Amygdala (tissue), 56 donors: ENCODE measurements at places on chromosomes 16 and 17.

DNA sequence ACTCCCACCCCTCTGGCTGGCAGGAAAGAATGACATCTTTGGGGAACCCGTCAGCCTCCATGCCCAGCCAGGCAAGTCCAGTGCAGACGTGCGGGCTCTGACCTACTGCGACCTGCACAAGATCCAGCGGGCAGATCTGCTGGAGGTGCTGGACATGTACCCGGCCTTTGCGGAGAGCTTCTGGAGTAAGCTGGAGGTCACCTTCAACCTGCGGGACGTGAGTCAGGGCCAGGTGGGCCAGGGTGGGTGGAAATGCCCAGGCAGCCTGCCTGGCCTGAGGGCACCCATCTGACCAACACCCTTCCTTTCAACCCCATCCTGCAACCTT, 8.1 kb upstream of the DCAF7 start:
- no peak for DNase-seq

DNA sequence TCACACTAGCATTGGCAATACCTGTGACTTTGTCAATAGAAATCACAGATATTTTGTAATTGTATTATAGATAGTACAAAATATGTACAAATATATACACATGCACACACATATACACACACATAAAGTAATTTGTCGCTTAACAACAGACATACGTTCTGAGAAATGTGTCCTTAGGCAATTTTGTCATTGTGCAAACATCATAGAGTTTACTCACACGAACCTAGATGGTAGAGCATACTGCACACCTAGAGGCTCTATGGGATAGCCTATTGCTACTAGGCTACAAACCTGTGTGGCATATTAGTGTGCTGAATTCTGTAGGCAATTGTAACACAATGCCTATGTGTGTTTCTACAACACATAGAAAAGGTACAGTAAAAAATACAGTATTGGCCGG, 11.0 kb downstream of the UNC119 start:
- no peak for DNase-seq

DNA sequence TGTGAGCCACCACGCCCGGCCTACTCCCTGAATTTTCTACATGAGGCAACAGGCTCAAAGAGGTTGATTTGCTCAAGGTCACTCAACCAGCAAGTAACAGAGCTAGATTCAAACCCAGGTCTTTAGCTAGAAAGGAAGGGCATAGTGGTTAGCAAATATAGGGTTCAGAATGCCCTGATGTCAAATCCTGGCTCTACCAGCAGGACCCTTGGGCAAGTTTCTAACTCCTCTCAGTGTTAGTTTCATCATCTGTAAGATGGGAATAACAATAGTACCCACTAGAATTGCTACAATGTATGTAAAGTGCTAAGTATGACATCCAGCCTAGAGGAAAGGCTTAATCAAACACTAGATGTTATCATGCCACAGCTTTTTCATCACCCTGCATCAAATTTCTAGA, 19.1 kb upstream of the CYB5B start:
- DNase-seq = no peak

DNA sequence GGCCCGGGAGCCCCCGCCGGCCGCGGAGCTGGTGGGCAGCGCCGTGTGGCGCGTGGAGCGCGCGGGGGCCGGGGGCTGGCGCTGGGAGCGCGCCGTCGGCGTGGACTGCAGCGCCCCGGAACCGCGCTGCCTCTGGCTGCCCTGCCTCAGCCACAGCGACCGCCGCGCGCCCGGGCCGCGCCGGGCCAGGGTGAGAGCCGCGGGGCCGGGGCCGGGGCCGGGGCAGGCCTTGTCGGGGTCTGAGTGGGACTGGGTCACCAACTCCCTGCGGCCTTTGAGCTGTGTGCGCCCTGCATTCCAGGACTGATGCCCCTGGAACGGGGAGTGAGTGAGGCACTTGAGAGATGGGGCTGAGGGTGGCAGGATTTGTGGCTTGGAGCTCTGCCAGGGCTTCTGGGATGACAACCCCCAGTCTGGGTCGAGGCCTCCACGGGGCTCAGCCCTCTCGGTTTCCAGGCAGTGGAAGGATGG, 25.7 kb downstream of the ARHGAP23 start:
- DNase-seq = no peak

GRCh38 chr17:38572669-38573365, 32.9 kb downstream of the SRCIN1 start:
- DNase-seq = peak; percentile 79

DNA sequence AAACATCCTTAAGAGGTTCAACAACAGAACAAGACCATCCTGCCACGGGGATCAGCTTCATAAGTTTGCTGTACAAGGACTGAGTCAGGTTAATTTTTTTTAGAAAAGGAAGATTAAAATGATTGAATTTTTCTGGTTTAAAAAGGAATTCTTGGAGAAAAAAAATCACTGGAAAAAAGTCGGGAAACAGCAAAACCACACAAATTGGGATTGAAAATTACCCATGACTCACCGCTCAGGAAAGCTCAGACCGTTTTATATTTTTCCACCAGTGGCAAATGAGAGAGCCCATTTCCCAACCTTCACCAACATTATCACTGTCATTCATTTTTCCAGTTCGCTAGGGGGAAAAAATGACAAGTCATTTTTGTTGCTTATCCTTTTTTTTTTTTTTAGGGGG, 46.6 kb downstream of the MRM3 start:
- no peak for DNase-seq

GRCh38 chr16:12724226-12724625, 79.5 kb downstream of the CPPED1 start:
- no peak for DNase-seq

GRCh38 chr17:60371818-60372510, 20.0 kb downstream of the USP32 start:
- no peak for DNase-seq

DNA sequence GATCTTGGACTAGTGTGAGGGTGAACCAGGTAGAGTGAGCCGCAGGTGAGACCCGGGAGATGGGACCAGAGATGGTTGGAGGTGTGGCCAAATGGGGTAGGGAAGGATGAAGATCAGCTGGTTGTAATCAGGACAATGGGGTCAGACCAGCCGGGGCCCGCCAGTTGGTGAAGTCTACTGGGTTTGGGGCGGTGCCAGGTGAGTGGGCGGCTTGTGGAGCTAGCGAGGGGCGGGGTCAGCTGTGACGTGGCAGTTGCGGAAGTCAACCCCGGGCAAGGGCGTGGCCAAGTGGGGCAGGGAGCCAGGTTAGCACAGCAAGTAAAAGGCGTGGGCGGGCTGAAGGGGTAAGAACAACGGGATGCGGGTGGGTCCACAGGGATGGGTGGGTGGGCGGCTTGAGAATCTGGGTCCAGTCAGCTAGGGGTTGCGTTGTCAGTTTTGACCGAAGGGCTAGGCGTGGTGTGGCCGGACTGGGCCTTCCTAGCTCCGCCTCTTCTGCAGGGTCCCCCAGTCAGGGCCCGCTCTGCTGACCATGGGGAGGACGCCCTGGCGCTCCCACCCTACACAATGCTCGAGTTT, 25.5 kb upstream of the ALKBH5 start:
- peak; percentile 51 for DNase-seq

DNA sequence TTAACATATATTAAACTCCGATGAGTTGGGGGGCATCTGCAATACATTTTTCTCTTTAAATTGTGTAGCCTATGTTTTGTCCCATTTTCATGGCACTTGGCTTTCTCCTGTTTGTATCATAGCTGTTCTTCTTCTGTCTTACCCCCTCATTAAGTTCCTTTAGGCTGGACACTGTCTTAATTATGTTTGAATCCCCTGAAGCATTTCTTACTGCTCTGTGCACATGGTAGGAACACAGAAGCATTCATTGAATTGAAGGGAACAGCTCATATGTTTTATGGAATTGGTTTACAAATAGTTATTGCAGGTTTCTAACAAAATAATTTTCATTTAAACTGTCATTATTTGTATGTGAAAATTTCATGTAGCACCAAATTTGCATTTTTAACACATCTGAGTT, 176.8 kb downstream of the TANC2 start:
- DNase-seq = no peak

DNA sequence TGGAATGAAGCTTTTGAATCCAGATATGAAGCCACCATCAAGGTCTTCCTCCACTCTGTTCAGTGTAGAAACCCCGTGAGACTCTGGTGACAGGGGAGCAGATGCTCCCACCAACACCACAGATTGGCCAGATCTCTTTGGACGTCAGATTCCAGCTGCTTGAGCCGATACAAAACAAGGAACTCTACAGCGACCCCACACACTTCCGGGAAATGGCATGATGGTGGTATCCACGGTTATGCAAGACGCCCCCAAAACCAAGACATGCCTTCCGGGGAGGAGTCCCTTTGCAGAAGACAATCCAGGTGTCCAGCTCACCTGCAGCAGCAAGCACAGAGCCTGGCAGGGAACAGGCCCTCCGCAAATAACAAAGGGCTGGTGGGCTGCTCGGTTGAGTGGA, 19.8 kb upstream of the PITPNA start:
- no peak for DNase-seq

DNA sequence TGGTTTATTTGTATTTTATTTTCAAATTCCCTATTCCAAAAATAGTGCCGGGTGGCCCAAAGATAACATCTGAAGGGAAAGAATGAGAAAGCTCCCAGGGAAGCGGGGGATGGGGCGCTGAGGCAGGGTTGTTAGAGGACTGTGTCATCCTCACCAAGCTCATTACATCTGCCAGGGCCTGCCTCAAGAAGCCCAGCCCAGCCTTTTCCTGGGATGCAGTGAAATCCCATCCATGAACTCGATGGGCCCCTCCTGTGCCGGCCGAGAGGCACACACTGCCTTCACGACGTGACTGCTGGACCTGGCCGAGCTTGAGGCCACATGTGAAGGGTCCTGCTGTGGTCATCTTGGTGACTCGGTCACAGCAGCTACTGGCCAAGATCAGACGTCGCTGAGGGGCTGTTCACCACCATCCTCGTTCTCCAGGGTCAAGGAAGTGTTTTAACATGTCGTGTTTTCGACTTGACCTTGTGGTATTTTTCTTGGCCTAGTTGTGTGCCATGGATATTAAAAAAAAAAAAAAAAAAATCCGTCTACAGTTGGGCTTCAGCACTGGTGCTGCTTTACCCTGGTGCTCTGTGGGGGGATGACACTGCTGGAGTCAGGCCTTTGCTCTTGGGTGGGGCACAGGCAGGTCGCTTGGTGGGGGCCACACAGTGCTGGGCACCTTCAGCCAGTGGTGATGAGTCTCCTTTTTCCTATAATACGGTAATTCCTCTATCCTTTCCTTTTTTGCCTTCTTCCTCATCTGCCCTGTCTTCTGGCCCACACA, 4.9 kb downstream of the TIMM22 start:
- no peak for DNase-seq

DNA sequence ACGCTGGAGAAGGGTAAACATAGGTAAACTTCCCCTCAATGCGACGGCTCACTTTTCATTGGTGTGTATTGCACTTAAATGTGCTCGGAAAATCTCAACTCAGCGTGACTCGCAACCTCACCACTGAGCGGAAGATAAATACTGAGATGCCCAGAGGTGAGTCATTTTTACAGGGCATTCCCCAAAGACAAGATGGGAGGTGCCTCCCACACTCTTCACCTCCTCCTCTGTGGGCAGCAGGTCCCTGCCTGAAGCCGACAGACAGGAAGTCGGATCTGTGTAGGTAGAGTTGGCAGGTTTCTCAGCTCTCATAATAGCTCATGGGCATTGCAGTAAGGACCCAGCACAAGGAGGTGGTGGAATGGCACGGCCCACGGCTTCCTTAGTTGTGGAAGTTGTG, 274.6 kb upstream of the HSBP1 start:
- no peak for DNase-seq

- no peak for DNase-seq
Observed at GRCh38 chr17:77531641-77532040, 390.9 kb downstream of the SEC14L1 start.

DNA sequence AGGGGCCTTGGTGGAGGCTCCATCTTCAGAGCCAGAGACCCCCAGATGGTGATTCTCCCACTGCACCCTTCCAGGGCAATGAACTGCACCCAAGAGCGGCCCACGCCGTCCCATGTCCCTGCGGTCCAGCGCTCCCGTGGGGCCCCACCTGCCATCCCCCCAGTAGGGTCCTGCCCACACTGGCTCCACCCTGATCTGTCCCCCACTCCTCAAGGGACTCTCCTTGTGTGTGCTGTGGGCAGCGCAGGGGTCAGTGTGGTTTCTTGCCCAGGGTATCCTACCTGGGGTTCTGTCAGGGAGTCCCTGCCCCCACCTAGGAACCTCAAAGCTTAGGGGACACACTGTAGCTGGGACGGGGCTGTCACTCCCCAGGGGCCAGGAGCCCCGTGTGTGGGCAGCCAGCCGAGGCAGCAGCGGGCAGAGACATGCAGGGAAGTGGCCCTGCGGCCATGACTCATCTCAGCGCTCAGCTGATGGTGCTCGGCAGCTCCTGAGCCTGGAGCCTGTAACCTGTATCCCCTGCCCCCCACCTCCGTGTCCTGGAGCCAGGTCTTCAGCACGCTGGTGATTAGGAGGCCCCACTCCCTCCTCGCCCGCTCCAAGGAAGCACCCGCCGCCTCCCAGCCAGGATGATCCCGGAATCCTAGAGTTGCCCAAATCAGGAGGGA, 35.7 kb upstream of the SSTR5 start:
- DNase-seq = no peak

DNA sequence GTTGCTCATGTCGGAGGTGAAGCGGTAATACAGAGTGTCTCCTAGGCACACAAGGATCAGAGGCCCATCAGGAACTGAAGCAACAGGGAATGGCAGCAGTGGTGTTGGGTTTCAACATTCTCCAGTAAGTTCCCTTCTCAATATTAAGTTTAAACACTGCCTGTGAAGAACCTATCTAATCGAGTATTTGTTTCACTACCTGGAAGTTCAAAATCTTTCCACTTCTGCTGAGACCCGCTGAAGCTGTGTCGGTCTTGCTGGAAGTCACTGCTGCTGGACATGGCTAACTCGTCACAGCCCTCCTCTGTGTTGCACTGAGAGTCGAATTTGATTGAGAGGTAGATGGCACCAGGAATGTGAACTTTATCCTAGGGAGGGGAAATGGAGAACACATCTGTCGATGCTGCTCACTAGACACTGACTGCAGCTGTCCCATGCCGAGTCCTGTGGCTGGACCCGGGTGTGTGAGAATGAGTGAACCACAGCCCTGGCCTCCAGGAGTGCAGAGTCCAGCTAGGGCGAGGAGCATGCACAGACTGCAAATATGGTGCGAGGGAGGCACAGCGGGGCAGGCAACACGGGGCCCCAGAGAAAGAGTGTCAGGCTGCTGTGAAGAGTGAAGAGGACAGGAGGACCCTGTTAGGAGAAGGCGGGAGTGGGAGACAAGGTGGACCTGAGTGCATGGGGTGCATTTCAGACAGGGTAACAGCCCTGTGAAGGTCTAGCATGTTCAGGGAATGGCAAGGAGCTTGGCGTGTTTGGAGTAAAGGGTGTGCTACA, 50.1 kb upstream of the ATP2A3 start:
- no peak for DNase-seq

DNA sequence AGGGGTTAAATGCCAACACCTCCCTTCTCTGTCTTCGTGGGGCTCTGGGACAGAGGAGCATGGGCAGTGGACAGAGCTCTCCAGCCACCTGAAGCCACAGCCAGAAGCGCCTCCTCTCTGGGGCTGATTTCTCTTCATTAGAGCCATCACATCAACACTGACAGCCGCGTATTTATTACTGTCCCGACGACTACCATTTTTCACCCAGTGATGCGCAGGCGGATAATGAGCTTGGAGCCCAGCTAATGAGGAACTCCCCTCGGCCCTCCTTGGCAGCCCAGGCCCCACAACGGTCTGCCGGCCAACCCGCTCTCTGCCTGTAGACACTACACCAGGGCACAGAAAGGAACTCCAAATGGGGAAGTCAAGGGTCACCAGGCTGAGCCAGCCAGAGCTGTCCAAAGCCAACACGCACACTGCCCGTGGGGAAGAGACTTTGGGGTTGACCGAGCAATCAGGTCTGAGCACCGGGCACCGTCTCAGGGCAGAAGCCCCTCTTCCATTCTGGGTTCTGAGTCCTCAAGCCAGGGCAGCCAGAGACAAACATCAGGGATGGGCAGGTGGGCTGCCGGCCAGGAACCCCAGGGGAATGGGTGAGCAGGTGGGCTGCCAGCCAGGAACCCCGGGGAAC, 13.2 kb downstream of the SDK2 start:
- no peak for DNase-seq
